ENCODE measurements at places on chromosomes 1 and 21.

- DNase-seq: no peak
Observed at GRCh38 chr1:168271636-168272035, 9.0 kb upstream of the TBX19 start.

DNA sequence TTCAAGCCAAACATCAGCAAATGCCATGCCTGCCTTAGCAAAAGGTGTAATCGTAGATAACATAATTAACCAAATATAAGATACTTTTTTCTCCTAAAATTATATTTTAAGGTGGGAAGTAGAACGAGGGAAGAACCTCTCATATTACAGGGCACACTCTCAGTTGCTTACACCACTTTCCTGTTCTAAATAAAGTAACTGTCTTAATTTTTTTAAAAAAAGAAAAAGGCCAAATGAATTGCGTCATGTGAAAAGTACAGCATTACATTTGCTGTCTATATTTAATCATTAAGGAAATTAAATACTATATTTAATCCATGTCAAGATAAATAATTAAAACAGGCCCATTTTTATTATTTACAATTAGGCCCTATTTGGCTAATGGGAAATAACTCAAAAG lies 23.7 kb downstream of the JAK1 start:
- DNase-seq: no peak

- no peak for DNase-seq
Observed at GRCh38 chr1:43930168-43930948, 3.2 kb upstream of the ARTN start.

DNA sequence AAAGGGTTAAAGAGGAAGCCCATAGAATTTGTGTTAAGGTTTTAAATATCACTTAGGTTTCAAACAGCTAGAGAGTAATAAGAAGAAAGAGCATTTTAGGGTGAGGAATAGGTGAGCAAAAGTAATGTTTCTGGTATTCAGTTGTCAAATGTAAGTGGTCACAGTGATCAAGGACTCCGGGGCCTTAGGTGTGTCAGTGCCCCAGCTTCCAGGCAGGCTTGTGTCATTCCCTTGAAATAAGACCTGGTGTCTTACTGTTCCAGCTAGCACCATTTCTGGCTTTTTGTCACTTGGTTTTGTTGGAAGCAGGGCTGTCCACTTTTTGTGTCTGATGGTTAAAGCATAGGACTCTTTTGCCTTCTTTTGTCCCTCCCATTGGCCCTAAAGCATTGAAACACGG lies 69.6 kb downstream of the DYRK1A start:
- no peak for DNase-seq

- DNase-seq: no peak
Observed at GRCh38 chr21:31072533-31072932, 34.3 kb upstream of the KRTAP19-8 start.

DNA sequence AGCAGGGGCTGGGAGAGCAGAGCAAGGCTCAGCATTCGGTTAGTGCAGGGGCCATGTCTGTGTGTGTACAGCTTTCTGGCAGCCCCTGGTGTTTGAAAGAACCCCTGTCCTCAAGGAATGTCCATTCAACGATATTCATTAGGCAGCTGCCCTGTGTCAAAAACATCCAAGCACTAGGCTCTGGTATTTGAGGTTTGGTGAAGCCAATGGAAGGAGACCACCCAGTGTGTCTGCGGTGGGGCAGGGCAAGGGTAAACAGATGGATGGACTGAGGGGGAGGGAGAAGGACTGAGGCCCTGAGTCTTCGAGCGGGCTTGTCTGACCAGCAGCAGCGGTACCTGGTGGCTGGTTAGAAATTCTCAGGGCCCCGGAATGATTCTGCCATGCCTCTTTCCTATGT lies 155.6 kb upstream of the KLHDC7A start:
- no peak for DNase-seq

DNA sequence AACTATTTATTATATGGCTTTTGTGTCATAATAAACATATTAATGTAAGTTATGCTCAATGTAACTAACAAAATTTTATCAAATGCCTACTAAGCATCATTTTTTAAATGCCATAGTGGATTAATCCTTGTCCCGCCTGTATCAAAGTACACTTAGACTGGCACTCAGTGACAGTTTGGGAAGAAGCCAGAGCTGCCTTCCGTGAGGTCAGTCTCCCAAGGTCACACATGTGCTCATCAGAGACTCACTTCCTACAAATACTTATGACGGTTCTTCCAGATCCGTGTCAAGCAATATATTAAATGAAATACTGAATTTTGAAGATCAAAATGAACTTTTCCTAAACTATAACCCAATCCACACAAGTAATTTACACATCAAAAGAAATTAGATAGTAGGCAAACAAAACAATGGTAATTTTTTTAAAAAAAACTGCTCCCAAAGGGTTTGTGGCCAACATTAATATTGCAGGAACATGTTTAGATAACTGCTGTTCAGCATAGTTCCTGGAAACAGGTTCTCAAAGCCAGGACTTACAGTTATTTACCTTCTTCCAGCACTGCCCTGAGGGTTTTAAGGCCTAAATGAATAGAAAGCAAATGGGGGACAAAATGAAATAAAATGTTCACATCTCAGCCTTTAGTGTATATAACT lies 27.2 kb downstream of the WLS start:
- DNase-seq: no peak

DNA sequence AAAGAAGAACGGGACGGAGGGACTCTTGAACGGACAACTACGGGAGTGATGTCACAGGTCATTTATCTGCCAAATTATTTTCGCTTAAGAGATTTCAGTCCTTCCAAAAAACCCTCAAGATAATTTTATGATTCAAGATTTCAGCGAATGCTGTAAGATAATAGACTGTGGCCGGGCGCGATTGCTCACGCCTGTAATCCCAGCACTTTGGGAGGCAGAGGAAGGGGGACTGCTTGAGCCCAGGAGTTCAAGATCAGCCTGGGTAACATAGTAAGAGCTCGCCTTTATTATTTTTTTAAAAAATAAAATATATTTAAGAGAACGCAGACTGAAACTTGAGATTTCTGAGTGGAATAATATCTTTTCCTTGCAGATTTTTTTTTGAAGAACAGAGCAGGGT lies 609 bp downstream of the RWDD2B start:
- DNase-seq: no peak

GRCh38 chr1:9315411-9316079 lies 22.9 kb downstream of the SPSB1 start:
- no peak for DNase-seq

- no peak for DNase-seq
Observed at GRCh38 chr1:22625262-22625925, 11.0 kb upstream of the C1QA start.

GRCh38 chr1:69993810-69994209 lies 211.6 kb downstream of the LRRC40 start:
- no peak for DNase-seq

Data from tibial nerve (tissue), 4 donors.